DMS79 treated with DMSO at 0.1 percent for 48 hours (cell line): ENCODE measurements at places on chromosomes 4 and X.

- DNase-seq = no peak
Observed at GRCh38 chr4:121648516-121648915, 48.3 kb downstream of the ANXA5 start.

GRCh38 chrX:27276751-27277150, 186.4 kb downstream of the PPP4R3C start:
- DNase-seq = no peak

DNA sequence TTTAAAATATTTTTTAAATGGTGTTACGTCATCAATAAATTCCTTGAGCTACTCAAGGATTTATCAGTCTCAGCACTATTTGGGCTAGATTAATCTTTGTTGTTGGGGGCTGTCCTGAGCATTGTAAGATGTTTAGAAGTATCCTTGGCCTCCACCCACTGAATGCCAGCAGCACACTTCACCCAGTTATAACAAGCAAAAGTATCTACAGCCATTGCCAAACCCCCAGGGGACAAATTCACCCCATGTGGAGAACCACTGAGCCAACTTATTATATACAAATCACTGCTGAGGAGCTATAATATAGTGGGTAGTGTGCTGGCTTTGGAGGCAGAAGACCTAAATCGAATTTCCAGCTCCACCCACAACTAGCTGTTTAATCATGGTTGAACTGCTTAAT, 58.3 kb downstream of the ATP10D start:
- DNase-seq = no peak

DNA sequence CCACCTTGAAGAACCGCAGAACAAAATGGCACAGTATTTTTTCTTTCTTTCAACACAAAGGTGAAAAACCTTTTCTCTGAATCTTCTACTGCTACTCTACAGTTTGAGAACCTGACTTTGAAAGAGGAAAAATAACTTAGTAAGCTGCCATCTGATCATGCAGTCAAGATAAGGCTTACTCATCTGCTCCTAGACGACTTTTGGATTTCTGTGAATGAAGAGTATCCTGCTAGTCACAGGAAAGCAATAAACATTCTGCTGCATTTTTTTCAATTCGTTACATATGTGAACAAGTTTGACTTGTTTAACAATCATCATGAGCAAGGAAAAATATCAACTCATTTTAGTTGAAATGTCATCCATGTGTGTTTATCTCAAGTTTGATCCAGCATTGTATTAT, 25.2 kb downstream of the TIGD2 start:
- no peak for DNase-seq

- no peak for DNase-seq
Observed at GRCh38 chr4:118756958-118757357, 71.8 kb downstream of the METTL14 start.

GRCh38 chrX:140815868-140816267, 106.3 kb downstream of the LINC00632 start:
- DNase-seq = no peak

DNA sequence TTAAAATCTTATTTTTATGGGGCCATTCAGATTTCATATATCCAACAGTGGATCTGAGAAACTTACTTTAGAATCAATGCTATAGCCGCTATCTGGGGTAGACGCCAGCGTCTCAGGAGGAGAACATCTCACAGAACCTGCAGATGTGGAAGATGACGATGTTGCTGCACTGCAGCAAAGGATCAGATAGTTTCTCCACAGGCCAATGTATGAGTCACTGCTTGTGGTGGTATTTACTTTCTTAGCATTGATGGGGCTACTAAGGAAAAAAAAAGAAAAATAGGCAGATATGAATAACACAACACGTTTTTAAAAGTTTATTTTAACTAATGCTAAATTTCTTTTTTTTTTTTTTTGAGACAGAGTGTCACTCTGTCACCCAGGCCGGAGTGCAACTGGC, 85.9 kb downstream of the ZAR1 start:
- DNase-seq = no peak

- DNase-seq = no peak
Observed at GRCh38 chr4:176034499-176034898, 31.1 kb upstream of the WDR17 start.

DNA sequence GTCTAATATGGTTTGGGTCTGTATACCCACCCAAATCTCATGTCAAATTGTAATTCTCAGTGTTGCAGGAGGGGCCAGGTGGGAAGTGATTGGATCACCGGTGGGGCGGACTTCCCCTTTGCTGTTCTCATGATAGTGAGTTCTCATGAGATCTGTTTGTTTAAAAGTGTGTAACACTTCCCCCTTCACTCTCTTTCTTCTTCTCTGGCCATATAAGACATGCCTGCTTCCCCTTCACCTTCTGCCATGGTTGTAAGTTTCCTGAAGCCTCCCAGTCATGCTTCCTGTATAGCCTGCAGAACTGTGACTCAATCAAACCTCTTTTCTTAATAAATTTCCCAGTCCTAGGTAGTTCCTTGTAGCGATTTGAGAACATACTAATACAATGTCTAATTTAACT, 19.7 kb upstream of the SCRG1 start:
- no peak for DNase-seq

- no peak for DNase-seq
Observed at GRCh38 chrX:153885208-153885787, 675 bp downstream of the L1CAM start.

DNA sequence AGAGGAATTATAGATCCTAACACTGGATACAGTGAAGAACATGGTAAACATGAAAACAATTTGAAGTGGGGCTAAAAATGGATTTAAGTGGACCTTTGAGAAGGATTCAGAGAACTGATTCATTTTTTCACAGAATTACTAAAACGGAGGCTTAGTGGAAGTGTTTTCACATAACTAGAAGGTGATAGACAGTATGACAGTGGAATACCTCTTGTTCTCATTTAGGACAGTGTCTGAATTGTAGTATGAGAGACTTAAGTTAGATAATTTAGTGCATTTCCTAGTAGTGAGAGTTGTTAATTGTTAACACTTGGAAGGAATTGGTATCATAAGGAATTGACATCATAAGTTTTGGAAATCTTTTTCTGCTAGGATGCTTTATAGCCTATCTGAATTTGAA, 64.1 kb downstream of the FIP1L1 start:
- no peak for DNase-seq

DNA sequence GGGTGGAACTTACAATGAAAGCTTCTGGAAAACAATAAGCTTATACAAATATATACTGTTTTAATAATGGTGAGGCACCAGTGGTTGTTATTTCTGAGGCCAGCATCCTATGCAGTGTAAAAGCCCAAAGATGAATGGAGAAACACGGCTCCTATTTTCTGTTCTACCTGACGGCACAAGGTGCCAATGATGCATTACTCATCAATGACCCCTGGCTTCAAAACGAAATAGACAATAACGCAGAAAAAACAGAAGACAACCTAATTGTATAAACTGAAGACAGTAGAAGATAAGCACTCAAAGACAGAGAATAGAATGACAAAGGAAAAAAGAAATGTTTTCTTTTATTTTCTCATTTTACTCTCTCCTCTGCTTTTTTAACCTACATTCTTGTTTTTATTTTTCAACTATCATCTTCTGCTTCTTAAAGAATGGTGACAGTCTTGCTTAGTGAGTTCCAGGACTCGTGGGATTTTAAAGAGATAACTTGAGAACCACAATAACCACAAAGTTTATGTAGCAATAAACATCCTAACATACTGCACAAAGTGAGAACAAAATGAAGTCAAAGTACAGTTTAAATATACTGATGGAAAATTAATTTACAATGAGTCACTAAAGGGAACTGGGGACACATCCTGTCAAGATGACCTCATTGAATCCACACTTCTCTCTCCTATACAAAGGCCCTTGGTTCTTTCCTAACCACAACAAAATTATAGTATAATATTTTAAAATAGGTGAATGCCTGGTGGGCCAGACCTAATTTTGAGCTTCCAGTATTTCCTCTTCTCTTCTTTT, 169.8 kb downstream of the BTC start:
- DNase-seq = peak; percentile 4

DNA sequence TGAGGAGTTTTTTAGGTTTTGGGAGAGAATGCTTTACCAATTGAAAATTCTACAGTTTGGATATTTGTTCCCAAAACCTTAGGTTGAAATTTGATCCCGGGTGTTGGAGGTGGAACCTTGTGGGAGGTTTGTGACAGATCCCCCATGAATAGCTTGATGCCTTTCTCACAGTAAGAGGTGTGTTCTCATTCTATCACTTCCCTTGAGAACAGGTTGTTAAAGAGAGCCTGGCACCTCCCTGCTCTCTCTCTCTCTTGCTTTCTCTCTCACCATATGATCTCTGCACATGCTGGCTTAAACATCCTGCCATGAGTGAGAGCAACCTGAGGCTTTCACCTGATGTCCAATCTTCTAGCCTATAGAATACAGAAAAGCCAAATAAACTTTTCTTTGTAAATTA, 1475.5 kb upstream of the AGA start:
- no peak for DNase-seq

GRCh38 chrX:30997411-30997810, 74.4 kb downstream of the FTHL17 start:
- DNase-seq = no peak

- no peak for DNase-seq
Observed at GRCh38 chr4:128347930-128348660, 60.5 kb upstream of the PGRMC2 start.

DNA sequence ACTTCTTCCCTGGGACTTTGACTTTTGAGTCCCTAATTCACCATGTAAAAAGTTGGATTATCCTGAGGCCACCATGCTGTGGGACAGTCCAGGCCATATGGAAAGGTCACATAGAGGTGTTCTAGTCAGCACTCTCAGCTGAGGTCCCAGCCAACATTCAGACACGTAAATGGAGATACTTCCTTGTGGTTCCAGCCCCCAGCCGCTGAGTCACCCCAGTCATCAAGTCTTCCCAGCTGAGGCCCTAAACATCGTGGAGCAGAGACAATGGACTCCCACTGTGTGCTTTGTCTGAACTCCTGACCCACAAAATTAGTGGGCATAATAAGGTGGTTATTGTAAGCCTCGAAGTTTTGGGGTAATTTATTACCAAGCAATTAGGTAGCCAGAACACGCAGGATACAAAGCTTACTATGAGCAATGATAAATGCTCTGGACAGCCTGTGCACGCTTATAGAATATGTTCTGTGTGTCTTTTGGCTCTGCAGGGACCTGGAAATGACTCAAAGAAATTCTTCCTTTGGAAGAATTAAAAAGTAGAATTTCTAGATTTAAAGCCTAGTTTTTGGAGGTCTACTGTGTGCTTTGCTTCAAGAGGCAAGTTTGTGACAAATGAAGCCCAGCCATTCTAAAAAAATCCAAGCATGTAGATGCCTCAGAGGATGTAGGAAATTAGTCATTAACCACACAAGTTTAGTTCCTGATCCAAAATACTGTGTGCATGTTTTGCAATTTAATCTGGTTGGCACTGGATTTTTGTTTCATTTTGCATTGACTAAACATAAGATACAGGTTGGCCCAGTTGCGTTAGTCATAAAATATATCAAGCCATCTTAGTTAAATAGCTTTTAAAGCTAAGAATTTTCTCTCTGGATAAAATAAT, 33.2 kb upstream of the SLC9A7 start:
- DNase-seq = no peak
